OCI-LY7 (cell line): ENCODE measurements at places on chromosomes 7 and 10. TPM values are rescaled to one million over a fixed set of nuclear protein-coding genes. Genes with fewer than 3 reads are reported as not detected.

- no peak for DNase-seq
These were observed 376.9 kb downstream of the PHTF2 start for GRCh38 chr7:78175330-78176100.

The PRF1 gene
- 5.8 and 6.3 TPM in 2 replicates for total RNA-seq

DNA sequence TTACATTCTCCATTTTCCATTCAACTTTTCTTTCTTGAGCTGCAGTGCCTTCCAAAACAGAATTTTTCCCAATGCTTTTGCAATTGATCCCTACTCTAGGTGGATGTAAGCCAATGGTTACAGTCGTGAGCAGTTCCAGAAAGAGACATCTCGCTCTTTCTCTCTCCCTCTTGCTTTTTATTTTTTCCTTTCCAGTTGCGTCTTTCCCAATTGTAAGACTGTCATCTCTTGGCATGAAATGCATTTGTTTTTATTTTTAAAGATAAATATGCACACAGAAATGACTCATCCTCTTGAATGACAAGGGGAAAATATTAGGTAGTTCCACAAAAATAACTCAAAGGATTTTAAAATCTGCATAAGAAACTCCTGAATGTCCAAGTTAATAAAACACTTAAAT is 25.1 kb downstream of the GLI3 start:
- DNase-seq: no peak

The FRMPD2 gene
- total RNA-seq: not detected in 2 replicates

- no peak for DNase-seq
These were observed 421.7 kb downstream of the ATRNL1 start for GRCh38 chr10:115514895-115515294.

DNA sequence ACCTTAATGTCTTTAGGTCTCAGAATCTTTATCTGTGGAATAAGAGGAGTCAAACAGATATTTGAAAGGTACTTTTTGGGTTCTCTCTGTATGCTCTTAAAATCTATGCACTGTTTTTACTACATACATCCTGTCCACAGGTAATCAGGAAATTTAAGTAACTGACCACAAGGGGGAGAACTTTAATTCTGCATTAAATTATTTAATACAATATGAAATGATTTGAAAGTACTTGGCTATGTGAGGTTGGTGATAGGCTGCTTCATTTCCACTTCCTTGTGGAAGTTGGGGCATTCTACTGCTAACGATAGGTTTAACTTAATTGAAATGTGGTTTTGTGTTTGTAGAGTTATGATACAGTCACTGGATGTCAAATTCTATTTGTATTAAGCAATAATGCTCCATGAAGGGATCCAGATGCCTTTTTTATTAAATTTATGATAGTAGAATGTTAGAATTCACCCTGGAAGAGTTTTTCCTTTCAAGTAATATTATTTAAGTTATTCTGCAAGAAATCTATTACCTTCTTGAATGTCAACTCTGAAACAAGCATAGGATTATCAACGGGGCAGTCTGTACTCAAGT is 6.0 kb downstream of the TEX47 start:
- DNase-seq: peak; percentile 37

DNA sequence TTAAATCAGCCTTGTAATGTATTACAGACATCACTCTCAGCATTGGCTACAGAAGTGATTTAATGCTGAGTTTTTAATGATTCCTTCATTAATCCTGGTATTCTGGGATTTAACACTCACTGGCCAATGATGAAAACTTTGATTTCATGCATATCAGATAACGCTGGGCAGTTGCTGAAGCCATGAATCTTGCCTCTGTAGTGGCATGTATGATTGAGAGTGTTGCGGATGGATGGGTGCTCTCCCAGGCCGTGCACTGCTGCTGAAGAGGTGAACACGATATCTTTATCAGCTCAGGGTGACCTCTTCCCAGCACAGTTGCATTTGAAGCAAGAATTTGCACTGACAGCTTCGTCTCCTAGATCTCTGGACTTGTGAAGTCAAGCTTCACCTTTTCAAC is 168.7 kb downstream of the LRRC4 start:
- DNase-seq: no peak

GRCh38 chr10:102795453-102796406 is 41.5 kb downstream of the CYP17A1 start:
- no peak for DNase-seq

The LIPF gene
- not detected in 2 replicates for total RNA-seq

- DNase-seq: no peak
These were observed 193.0 kb upstream of the PITRM1 start for GRCh38 chr10:3365630-3366029.

DNA sequence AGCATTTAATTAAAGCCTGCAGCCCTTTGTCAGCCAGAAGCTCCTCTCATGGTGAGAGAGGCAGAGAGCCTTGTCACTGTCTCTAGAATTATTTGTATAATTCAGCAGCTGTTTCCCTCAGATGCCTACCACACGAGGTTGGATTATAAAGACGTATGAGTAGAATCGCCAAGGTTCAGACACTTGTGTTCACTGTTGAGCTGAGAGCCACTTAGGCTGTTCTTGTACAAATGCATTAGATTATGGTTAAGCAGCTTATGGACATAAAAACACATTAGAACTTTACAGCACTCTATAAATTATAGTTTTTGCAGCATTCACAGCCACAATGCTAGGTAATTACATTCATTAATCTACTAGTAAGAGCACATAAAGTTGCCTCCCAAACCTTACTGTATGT is 282.6 kb downstream of the AUTS2 start:
- DNase-seq: peak; percentile 25

DNA sequence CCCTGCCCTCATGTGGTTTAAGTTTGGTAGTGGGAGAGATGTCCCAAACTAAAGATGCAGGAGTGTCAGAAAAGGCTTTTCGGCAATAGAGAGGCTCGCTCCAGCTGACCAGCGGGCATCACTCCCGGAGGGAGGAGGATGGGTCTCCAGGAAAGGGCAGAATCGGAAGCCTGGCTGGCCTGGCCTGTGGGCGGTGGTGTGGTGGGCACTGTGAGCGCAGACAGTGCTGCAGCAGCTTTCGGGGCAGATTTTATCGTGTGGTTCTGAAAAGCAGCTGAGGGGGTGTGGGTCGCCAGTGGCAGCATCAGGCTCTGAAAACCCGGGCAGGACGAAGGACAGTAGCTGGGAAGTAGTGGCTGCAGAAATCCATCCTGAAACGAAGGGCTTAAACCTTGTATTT is 12.8 kb downstream of the BNIP3 start:
- no peak for DNase-seq

- no peak for DNase-seq
These were observed 235.7 kb downstream of the EBF3 start for GRCh38 chr10:129728246-129728820.

The POLL gene
- 34.0 and 35.6 TPM in 2 replicates for total RNA-seq

The AQP1 gene
- total RNA-seq: not detected in 2 replicates

DNA sequence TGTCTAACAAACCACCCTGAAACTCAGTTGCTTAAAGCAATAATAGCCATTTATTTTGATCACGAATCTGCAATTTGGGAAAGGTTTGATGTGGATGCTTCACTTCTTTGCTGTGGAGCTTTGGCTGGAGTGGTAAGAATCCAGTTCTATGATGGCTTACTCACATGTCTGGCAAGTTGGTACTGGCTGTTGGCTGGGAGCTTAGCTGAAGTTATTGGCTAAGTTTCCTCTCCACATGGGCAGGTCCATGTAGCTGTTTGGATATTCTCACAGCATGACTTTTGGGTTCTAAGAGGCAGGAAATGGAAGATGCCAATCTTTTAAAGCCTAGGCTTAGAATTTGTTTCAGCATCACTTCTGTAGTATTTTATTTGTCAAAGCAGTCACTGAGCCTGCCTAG is 277.6 kb upstream of the NRP1 start:
- no peak for DNase-seq

The ZRANB1 gene
- 17.0 and 18.3 TPM in 2 replicates for total RNA-seq

DNA sequence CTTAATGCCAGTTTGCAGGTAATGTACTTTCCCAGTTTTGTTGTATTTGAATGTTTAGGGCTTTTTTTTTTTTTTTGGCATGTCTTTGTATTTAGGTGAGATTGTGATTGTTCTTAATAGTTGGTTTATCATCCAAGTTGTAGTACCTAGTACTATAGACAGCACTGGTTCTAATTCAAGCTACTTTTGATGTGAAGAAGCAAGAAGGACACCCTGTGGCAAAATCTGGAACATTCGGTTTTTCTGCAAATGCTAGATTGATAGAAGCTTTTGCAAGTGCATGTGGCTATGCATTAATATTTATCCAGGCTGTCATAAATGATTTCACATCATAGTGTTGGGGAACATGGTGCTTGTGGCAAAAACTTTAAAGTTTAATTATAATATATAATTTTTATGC is 248.9 kb downstream of the FOXP2 start:
- peak; percentile 1 for DNase-seq

GRCh38 chr7:115128154-115128553 is 206.3 kb downstream of the MDFIC start:
- DNase-seq: no peak

The ADAM12 gene
- total RNA-seq: not detected in 2 replicates

The UBE2D1 gene
- total RNA-seq: 10.0 and 10.5 TPM in 2 replicates

DNA sequence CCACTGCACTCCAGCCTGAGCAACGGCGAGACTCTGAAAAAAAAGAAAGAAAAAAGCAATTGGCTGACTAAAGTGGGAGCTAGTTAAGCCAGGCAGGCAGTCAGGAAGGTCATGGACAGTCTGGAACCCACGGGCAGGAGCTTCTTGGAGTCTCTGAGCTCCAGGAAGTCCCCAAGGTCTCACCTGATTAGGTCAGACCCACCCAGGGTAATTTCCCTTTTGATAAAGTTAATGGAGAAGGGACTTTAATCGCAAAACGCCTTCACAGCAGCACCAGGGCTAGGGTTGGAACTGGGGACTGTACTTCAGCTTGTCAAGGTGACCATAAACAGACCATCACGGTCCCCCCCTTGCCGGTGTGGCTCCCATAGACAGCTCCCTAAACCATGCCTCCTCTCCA is 6.6 kb downstream of the SLC29A4 start:
- no peak for DNase-seq

DNA sequence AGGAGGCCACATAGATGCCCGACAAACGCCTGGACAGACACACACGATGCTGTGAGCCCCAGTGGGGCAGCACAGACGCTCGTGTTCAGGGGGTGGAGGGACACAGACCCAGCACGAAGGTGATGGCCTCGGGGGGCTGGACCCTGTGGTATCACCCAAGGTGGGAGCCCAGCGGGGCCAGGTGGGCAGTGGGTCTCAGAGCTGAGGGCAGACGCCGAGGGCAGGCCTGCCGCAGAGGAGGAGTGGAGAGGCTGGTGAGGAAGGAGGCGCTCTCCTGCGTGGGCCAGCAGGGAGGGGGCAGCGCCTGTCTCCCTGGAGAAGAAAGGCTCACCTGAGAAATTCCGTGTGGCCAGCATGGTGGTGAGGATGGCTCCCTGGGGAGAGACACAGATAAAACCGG is 39.6 kb downstream of the YKT6 start:
- no peak for DNase-seq

DNA sequence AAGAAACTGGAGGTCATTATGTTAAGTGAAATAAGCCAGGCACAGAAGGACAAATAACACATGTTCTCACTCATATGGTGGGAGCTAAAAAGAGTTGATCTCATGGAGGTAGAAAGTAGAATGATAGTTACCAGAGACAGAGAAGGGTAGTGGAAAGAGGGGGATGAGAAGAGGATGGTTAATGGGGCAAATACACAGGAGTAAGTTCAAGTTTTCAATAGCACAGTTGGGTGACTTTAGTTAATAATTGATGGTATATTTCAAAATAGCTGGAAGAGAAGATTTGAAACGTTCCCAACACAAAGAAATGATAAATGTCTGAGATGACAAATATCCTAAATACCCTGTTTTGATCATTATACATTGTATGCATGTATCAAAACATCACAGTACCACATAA is 261.8 kb downstream of the THSD7A start:
- no peak for DNase-seq

DNA sequence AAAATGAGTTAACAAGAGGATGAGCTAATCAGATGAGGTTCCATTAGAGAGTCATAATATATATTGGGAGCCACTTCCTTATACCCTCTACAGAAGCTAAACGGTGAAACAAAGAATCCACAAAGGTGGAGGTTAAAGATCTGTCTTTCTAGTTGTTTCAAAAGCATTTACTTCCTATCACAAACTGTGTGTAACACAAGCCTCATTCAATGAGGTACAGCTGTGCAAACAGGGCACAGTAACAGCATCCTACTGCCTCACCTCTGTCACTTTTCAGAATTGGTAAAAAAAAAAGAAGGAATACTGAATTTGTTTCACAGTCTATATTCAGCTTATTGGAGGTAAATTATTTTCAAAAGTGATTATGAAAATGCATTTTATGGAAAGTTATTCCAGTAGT is 128.7 kb downstream of the AGMO start:
- no peak for DNase-seq

DNA sequence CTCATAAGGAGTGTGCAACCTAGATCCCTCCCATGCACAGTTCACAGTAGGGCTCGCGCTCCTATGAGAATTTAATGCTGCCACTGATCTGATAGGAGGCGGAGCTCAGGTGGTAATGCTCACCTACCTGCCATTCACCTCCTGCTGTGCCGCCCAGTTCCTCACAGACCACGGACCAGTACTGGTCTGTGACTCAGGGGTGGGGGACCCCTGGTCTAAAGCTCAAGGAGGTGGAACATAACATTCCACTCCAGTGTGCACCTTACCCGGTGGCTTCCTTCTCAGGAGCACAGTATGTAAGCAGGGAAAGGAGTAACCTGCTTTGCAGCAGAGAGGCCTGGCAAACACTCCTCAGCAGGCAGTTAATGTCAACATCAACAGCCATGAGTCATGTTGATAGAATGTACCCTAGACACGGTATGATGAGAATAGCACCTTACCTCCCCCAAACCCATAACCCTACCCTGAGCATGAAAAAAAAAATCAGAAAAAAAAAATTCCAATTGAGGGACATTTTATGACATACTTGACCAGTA is 273.5 kb downstream of the FGFR2 start:
- no peak for DNase-seq
